ENCODE measurements at places on chromosomes 1 and 21. TPM values are rescaled to one million over a fixed set of nuclear protein-coding genes. Genes with fewer than 3 reads are reported as not detected.

DNA sequence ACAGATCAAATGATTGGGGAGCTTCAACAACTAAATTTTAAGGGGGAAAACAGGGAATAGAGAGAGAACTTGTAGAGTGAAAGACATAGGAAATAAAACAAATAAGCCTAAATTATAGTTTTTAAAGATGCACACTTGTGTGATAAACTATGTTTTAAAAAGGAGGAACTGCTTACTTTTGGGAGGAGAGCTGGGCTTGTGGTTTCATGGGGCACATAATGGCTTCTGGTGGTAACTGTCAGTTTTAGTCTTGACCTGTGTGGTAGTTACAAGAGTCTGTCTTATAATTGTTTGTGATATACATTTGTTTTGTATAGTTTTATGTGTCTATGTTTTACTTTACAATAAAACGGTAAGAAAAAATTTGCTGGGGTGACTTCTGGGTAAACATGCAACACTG lies 165.3 kb downstream of the COL24A1 start:
- no peak overlapping the region for H3K4me3 ChIP-seq
- no peak overlapping the region for H3K27ac ChIP-seq
- H3K27me3 ChIP-seq: no peaks in the 10 kb centered on the region
- H3K4me1 ChIP-seq: peaks cover 2% of the 10 kb centered on the region
- DNase-seq: no peak
- H3K36me3 ChIP-seq: no peaks in the 10 kb centered on the region

- no peak overlapping the region for H3K27ac ChIP-seq
- no peak for DNase-seq
- H3K4me1 ChIP-seq: no peaks in the 10 kb centered on the region
- peaks cover 3% of the 10 kb centered on the region for H3K27me3 ChIP-seq
- H3K36me3 ChIP-seq: no peaks in the 10 kb centered on the region
- no peak overlapping the region for H3K4me3 ChIP-seq
Observed at GRCh38 chr1:205672970-205673369, 7.3 kb downstream of the SLC45A3 start.

The TRIM17 gene
- total RNA-seq: under 0.01 TPM

GRCh38 chr1:180031664-180032063 lies 77.1 kb downstream of the CEP350 start:
- DNase-seq: no peak
- peaks cover 16% of the 10 kb centered on the region for H3K36me3 ChIP-seq
- peaks cover 49% of the 10 kb centered on the region for H3K4me1 ChIP-seq
- H3K27me3 ChIP-seq: no peaks in the 10 kb centered on the region

DNA sequence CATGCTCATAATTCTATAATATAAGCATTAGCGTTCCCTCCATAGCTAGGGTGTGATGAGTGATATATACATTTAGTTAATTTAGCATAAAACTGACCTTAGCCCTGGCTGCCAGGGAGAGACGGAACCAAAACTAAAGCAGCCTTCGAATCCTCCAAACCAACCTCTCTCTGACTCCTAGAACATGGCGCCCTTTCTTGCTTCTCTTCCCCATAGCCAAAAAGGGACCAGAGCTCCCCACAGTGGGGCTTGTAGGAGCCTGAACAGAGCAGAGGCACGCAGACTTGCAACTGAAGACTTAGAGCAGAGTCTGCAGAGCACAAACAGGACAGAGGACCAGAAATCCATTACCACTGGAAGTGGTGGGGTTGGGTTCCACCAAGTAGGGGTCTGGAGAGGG lies 17.7 kb downstream of the IRF2BP2 start:
- H3K27me3 ChIP-seq: no peaks in the 10 kb centered on the region
- H3K4me1 ChIP-seq: peaks cover 23% of the 10 kb centered on the region
- DNase-seq: no peak
- no peak overlapping the region for H3K4me3 ChIP-seq

The ATP1A2 gene
- 0.72 TPM for total RNA-seq

GRCh38 chr1:5980314-5981008 lies 11.8 kb downstream of the NPHP4 start:
- H3K27me3 ChIP-seq: no peaks in the 10 kb centered on the region
- peak; percentile 84 for DNase-seq
- no peak overlapping the region for H3K27ac ChIP-seq
- peaks cover 8% of the 10 kb centered on the region for H3K4me1 ChIP-seq
